ENCODE measurements at places on chromosomes 13 and 19.

- DNase-seq = no peak
Observed at GRCh38 chr13:35984776-35985453, 146.3 kb downstream of the DCLK1 start.

DNA sequence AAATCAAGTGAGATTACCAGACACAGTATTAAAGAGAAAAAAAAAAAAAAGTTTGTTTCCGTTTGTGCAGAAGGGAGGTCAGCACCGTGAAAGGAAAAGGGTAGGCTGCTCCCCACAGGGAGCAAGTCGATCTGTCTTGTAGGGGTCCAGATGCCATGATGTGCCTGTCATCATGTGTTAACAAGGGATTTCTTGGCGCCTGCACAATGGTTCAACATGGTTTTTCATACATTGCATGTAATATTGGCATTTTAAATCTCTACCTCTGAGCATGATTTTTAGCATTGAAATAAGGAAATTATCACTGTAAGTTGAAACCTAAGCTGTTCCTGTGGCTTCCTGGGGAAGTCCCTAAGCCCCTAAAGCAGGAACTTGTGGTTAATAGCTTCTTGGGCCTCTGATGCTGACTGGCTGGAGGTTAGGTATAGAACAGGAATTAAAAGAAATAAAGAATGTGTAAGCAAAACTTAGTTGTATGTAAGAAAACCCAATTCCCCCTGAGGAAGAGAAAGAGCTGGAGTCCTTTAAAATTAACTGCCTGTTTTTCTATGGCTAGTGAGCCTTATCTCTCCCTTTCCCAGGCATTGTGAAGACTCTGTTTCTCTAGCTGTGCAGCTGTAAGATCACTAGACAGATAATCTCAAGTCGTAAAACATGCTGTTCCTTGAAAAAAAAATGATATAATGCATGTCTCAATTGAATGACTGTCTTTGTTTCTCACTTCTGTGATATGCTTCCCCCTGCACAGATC, 7.4 kb upstream of the FCGBP start:
- peak; percentile 52 for DNase-seq

GRCh38 chr13:94712812-94713560, 641 bp upstream of the SOX21 start:
- DNase-seq = peak; percentile 15

DNA sequence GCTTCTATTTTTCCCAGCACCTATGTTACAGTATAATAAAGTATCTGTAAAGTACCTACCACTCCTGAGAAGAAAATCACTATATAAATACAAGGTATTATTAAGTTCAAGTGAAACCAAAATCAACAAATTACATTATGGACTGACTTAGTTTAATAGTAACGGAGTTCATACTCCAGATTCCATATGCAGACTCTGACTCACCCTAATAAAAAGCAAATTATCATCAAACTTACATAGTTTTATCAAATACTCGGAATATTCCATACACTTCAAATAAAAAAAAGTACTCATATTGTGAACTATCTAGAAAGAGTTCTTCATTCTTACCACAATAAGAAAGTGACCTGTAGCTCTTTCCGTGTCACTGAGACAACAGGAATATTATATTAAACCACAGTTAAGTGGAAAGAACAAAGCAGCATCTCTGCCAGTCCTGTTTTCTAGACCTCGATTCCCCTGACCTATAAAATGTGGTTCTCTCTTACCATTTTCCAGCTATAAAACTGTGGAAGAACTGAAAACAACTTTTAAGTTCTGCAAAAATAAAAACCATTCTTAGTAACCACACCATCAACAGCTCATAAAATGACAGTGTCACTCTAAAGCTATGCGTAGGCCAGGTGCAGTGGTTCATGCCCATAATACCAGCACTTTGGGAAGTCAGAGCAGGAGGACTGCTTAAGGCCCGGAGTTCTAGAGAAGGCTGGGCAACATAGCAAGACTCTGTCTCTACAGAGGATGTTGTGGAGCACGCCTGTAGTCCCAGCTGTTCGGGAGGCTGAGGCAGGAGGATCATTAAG, 42.6 kb downstream of the USP12 start:
- no peak for DNase-seq

- DNase-seq = no peak
Observed at GRCh38 chr19:45901912-45902650, at the start of gene MYPOP. Gene MYPOP, minus strand, starts transcription at chr19:45902613. Its CDS starts 840 bp downstream, at chr19:45901773.

DNA sequence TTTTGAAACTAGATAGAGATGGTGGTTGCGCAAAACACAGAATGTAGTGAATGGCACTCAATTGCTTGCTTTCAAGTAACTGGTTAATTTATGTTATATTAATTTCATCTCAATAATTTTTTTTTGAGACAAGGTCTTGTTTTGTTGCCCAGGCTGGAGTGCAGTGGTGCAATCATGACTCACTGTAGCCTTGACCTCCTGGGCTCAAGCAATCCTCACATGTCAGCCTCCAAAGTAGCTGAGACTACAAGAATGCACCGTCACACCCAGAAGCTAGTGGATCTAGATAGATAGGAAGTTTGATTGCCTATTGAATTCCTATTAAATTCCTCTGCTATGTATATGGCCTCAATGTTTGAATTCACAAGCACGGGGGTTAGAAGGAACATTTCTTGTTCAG, 26.4 kb upstream of the ADGRE2 start:
- DNase-seq = no peak

- no peak for DNase-seq
Observed at GRCh38 chr13:100652510-100652909, 22.1 kb downstream of the TMTC4 start.

GRCh38 chr19:47351548-47351947, 2.4 kb downstream of the DHX34 start:
- DNase-seq = peak; percentile 33

DNA sequence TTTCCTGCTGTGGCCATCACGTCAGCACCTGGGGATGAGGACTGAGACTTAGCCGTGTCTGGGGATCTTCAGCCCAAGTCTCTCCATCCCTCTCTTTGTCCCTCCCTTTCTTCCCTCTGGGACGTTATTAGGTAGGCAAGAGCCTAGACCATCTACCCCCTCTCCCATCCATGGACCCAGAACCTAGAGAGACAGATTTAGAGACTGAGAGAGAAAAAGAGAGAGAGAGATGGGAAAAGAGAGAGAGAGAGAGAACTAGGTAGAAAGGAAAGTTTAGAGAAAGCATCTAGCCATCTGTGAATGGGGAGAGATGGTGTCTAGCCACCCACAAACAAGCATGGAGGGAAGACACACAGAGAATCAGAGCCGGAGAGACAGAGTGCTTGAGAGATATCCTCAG, 473 bp downstream of the KLK4 start:
- no peak for DNase-seq

GRCh38 chr19:47049307-47049700, 880 bp upstream of the TMEM160 start:
- DNase-seq = peak; percentile 91

DNA sequence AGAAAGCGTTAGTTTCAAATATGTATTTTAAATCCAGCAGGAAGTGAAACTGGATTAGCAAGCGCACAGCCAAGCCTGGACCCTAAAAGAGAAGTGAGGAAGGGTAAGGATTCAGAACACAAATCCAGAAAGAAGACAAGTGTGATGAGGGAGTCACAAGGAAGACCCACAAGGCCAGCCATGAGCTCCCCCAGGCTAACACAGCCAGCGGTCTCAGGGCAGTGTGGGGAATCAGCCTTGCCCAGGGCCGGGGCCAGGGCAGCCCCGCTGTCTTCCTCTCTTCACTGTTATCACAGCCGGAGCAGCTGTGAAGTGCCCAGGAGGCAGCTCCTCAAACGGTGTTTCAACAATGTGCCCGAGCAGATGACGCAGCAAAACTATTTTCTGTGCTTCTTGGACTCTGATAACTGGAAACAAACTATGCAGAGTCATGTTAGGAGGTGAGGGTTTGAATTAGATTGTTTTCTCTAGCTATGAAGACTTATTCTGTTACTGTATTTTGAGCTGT, 12.2 kb upstream of the CDC16 start:
- no peak for DNase-seq

Measured in renal cortical epithelial cell (primary cell).